Stomach (tissue), 19 donors: ENCODE measurements at places on chromosomes 5 and 9.
A peak's percentile ranks its signal among the peaks of the same experiment; 100 is the strongest.

DNA sequence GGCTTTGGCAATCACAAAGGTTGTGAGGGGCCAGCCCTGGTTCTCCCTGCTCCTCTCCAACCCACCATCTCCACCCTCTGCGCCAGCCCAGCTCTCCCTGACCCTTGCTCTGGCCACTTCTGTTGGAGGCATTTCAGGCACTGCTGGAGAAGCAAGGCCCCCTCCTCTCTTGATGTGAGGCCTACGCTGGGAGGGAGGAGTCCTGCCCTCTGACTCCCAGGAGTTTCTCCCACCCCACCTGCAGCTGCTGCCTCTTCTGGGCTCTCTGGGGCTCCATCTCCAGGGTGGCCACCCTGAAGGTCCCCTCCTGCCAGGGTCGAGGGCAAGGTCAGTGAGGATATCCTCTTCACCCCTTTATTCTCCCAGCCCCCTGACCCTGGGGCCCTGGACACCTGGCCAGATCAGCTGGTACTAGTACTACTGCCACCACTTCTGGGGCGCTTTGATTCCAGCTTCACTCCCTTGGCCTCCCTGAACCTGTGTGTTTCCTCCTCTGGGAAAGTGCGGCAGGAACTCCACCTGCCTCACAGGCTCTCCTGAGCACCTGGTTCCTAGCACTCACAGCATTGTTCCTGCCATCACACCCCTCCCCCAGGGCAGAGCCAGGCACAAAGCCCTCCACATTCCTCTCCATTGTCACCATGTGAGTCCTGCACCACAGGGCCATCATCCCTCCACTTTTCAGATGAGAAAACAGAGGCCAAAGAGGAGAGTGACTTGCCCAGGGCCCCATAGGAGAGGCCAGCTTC lies 23.8 kb upstream of the TDRD7 start:
- DNase-seq, result no peak

- no peak for DNase-seq
These were observed 134.6 kb upstream of the RAPGEF1 start for GRCh38 chr9:131874447-131874846.

GRCh38 chr5:97968346-97968745 lies 785.3 kb upstream of the RIOK2 start:
- DNase-seq, result no peak

GRCh38 chr5:66242050-66242715 lies 98.1 kb downstream of the SREK1 start:
- no peak for DNase-seq

- no peak for DNase-seq
These were observed 40.2 kb upstream of the EXOC3 start for GRCh38 chr5:402615-403359.

DNA sequence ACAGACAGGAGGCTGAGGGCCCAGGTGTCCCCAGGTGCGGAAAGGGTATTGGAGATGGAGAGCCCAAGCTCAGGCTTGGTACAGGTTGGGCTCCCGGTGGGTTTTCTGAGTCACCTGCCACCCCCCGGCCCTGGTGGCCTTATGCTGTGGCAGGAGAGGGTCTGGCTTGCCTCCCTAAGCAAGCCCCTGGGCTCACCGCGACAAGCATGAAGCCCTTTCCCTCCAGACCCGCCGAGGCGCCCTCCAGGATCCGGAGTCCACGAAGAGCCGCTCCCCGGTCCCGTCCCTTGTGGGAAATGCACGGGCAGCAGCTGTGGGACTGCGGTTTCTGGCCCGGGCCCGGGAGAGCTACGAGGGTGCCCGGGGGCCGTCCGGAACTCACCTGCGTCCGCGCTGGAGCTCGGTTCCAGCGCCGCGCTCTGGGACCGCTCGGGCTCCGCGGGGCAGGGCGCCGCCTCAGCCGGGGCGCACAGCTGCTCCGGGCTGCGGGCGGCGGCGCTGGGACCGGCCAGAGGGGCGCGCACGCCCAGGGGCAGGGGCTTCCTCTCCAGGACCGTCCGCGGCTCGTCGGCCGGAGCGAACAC lies 757 bp downstream of the SAPCD2 start:
- DNase-seq, result no peak

GRCh38 chr9:87696641-87697040 lies 29.3 kb upstream of the CTSL start:
- DNase-seq, result no peak

GRCh38 chr5:43396762-43397304 lies 15.4 kb downstream of the CCL28 start:
- DNase-seq, result peak; percentile 66
